CD8-positive, alpha-beta T cell (primary cell): ENCODE measurements at places on chromosomes 6 and 20.

GRCh38 chr6:108091288-108091687 lies 16.7 kb upstream of the OSTM1 start:
- DNase-seq, result no peak

DNA sequence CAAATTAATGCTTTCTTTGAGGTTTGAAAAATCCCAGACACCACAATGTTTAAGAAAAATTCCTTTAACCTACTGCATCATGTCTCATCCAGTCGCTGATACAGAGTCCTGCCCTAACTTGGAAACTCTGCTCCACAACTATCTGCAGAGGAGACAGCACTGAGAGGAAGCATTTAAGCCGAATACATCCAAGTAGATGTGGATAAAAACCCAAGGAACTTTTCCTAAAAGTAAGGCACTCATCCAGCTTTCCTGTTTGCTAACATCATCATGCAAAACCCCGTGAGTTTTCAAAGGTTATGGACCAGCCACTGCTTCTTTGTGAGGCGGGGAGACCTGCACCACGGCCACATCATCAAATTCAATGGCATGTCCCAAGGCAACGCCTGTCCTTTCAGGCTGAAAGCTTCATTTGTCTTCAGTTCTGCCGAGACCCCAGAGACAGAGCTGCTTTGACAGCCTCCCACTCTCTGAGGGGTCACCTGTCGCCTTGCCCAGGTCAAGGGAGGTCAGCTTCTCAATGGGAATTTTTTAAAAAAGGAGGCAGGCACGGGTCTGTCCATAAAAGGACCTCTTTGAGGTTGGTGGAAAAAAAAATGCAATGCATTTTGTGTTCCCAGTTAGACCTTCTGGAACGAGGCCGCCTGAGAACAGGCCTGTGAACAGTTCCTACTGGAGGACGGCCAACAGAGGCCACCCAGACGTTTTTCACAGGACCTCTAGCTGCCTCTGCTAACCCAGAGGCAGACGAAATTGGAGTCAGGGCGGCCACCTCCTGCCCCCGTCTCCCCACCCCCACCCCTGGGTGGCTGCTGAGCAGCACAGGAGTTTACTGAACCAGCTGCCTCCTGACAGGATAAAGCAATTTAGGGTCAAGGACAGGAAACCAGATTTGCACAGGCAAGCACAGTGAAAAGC lies 142.5 kb upstream of the HDDC2 start:
- DNase-seq, result no peak

GRCh38 chr6:149563203-149563927 lies 2.8 kb upstream of the GINM1 start:
- no peak for DNase-seq

DNA sequence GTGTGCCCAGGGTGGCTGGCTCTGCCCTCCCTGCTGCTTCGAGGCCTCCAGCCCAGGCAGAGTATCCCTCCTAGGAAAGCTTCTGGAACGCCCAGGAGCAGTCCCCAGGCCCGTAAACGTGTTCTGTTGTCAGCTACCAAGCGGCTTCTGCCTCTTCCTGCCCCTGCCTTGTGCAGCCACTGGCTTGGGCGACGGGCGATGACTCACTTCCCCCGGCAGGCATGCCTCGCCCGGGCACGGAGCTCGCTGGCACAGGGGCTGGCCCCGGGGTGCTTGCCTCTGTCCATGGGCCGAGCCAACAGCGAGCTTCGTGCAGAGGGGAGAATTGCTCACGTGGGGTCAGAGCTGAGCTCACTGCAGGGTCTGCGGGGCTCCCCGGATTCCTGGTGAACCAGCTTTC lies 86.7 kb upstream of the THBS2 start:
- no peak for DNase-seq

GRCh38 chr6:6749702-6750491 lies 161.4 kb downstream of the LY86 start:
- DNase-seq, result no peak

DNA sequence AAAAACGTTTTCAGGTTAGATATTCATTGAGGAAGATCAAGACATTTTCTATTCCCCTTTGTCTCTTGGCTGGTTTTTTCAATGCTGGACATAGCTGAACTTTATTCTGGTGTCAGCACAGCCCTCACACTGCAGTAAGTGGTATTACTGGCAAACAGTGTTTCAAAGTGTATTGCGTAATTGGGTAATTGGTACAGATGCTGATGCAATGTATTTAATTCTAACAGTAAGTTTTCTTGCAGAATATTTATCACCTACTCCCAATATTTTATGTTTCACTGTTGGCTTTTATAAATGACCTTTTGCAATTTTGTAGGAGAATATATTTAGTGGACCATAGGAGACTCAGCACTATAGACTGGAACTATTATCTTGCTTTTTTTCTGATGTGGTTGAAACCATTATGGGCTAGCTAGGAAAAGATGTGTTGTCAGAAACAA lies 287.6 kb upstream of the SOX4 start:
- no peak for DNase-seq

DNA sequence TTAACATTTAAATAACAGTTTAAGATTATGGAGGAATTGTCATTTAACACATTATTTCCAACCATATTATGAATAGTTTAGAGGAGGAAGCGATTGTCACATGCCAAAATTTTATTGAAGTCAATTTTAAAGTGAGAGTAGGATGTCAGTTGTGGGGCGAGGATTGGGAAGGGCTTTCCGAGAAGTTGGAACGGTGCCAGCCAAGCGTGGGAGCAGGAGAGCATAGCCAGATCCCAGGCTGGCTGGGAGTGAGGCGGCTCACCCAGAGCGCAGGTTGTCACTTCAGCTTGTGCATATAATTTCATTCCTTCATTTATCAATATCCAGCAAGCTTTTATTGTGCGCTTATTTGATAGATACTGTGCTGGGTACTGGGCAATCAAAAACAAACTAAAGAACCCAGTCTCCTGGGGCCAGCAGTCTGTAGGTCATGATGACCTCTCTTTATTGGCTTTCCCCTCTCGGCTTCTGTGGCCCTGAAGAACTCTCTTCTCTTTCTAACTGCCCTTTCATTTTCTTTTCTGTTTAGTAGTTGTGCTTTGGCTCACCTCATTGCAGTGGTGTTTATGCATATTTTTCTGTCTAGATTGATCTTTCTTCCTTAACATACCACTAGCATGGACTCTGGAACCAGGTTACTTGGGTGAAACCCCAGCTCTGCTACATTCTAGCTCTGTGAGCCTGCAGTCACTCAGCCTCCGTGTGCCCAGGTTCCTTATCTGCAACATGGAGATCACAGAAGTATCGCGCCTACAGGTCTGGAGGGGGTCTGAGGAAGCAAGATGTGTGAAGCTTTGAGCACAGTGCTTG lies 6.4 kb downstream of the CEP43 start:
- no peak for DNase-seq

DNA sequence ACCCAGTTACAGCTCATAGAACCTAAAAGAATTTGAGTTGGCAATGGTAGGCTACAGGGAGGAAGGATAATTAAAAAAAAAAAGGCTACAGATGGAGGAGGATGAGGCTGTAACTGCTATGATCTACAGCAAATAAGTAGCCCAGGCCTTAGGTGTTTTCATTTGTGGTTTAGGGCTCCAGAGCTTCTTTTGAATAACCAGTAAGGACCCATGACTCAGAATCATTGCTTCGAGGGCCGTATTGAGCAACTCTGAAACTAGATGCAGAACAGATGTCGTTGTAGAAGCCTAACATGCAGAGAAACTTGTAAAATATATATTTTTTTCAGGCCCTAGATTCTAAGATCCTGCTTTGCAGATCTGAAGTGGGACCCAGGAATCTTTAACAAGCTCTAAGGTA lies 19.0 kb upstream of the ASIP start:
- no peak for DNase-seq
